ENCODE measurements at places on chromosomes 1 and 21.

DNA sequence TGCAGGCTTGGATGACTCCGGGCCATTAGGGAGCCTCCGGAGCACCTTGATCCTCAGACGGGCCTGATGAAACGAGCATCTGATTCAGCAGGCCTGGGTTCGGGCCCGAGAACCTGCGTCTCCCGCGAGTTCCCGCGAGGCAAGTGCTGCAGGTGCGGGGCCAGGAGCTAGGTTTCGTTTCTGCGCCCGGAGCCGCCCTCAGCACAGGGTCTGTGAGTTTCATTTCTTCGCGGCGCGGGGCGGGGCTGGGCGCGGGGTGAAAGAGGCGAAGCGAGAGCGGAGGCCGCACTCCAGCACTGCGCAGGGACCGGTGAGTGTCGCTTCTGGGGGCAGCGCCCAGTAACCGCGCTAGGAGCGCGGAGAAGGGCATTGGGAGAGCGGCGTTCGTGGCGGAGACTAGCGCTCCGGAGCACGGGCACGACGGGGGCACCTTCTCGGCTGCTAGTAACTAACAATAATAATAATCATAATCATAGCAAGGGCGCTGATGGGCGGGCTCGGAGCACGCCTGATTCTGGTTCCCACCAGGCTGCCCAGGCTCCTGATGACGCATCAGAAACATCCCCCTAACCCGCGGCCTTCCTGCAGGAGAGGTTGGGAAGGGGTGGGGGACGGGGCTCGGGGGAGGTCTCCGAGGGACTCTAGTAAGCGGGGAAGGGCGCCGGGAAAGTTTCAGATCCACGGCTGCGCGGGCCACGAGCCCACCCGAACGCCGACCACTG, at the start of gene MX1:
Gene MX1 (plus strand): TSS at position 286 of the 722 bp plus-strand sequence. CDS start 5,832 bp downstream, outside the sequence.
- peak; percentile 66 for DNase-seq

- DNase-seq = no peak
Measured at GRCh38 chr1:165891111-165891860, 63.9 kb downstream of the UCK2 start.

GRCh38 chr1:199918196-199918769, 109.2 kb upstream of the NR5A2 start:
- no peak for DNase-seq

DNA sequence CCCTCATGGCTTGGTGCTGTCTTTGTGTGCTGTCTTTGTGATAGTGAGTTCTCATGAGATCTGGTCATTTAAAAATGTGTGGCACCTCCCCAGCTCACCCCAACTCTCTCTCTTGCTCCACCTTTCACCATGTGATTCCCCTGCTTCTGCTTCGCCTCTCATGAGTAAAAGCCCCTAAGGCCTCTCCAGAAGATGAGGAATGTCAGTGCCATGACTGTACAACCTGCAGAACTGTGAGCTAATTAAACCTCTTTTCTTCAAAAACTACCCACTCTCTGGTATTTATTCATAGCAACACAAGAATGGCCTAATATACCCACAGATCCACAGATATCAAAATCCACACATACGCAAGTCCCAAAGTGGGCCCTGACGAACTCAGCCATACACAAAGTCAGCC, 88.9 kb upstream of the PPP2R5A start:
- DNase-seq = no peak

DNA sequence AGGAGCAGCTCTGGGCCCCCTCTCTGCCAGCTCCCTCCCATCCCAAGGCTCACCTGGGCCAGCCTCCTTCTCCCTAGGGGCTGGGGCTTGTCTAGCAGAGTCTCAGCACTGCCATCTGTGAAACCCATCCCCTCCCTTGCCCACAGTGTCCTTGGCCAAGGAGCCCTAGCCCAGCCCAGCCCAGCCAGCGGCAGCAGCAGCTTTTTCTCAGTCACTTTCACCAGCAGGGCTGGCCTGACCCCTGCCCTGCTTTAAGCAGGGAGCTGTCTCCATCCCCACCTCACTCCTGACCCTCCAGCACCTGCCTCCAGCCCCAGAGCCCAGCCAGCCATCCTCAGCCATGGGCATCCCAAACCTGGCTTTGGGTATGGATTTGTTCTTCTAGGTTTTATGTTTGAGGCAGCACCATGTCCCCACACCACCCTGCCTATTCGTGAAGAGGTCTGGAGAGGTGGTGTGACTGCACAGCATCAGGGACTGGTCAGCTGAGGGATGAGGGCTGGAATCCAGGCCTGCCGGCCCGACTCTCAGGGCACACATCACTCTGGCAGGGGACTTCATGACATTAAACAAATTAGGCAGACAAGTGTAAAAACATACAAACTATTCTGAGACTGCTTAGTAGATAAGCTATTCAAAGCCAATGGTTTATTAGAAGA, 36.1 kb upstream of the ABCG1 start:
- DNase-seq = no peak

- DNase-seq = no peak
Measured at GRCh38 chr1:27135541-27136235, 19.2 kb downstream of the SLC9A1 start.

- DNase-seq = no peak
Measured at GRCh38 chr1:227779685-227780084, 35.8 kb upstream of the PRSS38 start.

GRCh38 chr1:9449110-9449627, 90.1 kb upstream of the SLC25A33 start:
- no peak for DNase-seq

GRCh38 chr1:180424848-180425457, 77.4 kb downstream of the ACBD6 start:
- DNase-seq = no peak

GRCh38 chr1:234670967-234671626, 61.1 kb upstream of the IRF2BP2 start:
- DNase-seq = no peak

DNA sequence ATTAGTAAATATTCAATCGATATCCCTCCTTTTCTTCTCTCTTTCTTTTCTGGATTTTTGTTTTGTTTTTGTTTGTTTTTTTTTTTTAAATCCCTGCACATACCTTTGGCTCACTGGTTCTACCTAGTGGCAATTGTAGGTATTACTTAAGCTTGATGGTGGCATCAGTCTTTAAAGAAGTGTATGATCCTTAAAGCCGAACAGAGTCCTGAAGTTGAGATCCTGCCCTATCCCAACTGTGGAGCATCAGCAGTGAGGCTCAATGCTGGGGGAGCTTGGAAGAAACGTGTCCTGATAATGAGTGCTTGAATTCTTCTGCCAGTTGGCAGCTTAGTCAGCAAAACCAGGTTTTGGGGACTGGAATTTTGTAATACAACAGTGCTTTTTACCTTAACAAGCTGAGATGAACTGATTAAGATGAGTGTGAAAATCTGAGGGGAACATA, 60.8 kb downstream of the FASLG start:
- no peak for DNase-seq

- DNase-seq = no peak
Measured at GRCh38 chr1:76425201-76426145, 350.9 kb downstream of the ST6GALNAC3 start.

DNA sequence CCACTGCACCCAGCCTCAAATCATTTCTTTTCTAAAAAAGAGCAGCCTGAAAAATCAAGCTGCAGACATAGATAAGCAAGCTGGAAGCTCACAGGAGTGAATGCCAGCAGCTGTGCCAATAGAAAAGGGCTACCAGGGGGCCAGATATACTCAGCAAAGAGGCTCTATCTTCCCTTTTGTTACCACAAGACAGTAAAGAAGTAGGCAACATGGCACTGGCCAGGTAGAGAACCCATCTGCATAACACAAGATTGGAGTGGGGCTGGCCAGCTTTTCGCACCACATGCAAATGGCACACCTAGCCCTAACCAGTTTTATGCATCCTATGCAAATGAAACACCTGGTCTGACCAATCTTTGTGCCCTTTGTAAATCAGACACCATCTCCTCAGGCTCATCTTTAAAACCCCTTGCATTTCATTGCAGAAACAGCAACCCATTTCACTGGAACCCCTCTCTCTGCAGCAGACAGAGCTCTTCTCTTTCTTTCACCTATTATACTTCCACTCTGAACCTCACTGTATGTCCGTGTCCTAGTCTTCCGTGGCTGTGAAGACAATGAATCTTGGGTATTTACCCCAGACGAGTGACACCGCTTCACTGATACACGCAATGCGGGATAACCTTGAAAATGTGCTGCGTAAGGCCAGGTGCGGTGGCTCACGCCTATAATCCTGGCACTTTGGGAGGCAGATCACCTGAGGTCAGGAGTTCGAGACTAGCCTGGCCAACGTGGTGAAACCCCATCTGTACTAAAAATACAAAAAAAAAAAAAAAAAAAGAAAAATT, 15.1 kb downstream of the CASP9 start:
- no peak for DNase-seq

GRCh38 chr1:179077396-179077795, 4.5 kb upstream of the TOR3A start:
- no peak for DNase-seq

DNA sequence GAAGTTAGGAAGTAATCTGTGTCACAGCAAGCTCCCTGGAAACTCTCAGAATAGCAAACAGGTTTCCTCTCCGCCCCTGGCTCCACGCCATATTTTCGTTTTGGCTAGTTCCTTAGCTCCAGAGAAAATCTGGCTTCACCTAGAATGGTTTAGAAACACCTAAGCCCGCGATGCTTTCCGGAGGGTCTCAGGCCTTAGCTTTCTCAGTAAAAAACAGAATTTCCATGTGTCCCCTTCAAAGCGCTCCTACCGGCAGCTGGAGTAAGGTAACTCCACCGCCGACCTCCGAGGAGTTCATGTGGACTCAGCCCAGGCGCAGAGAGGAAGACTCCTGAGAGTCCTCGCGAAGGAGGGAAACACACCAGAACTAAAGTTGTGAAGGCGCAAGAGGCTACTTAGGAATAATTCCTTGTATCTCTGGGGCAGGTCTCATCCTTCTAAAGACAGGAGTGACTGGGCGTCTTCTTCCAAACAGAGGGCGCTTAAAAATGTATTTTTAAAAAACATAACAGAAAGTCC, 406 bp downstream of the KIAA0040 start:
- DNase-seq = peak; percentile 43

DNA sequence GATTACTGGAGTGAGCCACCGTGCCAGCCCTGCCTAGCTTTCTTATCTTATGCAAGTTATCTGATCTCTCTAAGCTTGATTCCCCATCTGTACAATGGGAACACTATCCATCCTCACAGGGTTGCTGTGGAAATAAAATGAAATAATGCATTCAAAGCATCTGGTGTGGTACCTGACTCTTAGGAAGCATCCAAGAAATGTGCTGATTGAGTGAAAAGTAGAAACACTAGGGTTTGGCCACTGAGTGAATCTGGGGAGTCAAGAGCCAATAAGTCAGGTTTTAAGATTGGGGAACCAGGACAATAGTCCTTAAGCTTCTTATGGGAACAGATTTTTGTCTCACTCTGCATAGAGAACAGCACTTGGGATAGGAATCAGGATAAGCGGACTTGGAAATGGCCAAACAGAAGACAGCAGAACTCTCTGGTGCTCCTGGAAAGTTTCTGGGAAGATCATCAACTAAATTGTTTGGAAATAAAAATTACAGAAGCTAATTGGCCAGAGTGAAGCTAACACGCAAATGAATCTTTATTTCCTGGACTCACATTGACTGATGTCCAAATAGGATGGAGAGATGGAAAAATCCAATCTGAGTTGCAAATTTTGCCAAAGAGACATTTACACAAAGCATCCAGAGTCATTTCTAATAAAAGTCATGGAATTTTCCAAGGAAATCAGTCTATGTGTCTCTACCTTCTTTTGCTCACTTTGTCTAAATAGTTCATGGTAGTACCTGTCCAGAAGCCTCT, 3.3 kb downstream of the PAFAH2 start:
- no peak for DNase-seq

DNA sequence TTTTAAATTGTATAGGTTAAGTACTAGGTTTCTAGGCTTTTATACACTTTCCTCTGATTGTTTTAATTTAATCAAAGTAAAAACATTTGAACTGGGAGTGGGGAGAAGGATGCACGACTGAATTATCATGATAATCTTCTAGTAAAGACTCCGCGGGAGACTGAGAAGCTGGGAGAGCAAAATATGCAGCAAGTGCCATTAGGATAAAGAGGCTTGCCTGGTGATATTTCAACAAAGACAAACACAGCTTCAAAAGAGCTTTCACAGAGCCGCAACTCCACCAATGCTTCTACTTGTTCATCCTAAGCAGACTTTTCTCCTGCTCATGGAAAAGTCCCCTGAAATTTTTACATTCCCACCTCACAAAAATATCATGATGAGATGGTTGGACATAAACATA, 239.0 kb upstream of the PTBP2 start:
- no peak for DNase-seq

- DNase-seq = no peak
Measured at GRCh38 chr1:192766876-192767275, 42.0 kb upstream of the RGS2 start.

DNA sequence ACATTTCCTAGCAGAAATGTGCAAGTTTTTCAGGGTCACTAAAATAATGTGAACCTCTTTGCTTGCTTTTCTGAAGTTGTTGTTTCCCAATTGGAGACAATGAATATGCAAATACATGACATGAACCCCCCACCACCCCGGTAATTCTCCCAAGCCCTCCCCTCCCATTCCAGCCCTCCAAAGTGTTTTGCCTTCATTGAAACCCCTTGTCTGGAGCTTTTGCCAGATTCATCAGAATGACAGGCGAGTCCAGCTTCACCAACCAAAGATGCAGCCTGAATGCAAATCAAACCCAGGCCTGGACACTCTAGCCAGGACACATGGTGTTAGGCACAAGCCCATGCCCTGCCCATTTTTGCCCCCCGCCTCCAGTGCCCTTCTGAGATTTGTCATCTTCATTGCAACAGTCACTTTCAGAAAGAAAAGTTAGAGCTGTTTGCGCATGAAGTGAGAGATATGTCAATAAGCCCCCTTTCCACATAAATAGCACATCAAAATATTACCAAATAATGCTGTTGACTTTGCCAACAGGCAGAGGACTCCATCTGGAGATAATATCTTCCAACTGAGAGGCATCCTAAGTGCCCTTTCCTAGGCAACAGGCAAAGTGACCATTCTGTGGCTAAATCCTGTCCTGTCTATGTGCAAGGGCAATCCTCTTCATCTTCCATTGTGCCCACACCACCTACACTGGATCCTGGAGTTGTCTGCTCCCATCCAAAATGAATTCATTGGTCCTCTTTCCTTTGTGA, 145.6 kb upstream of the NFIA start:
- DNase-seq = no peak

DNA sequence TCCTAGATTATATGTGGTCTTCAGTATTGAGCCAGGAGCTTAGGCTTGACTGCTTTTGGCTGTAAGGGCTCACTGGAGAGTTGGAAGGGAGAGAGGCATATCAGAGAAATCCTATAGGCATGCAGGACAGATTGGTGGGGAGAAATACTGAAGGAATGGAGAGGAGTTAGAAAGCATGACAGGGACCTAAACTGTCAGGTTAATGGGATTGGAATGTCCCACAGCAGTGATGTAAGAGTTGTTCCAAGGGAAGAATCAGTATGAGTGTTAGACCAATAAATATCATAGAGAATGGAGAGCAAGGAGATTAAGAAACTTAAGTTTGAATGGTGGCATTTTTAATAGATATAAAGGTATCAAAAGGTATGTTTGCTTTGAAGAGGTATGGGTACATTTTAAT, 39.7 kb downstream of the SLC35A3 start:
- DNase-seq = no peak

- DNase-seq = no peak
Measured at GRCh38 chr1:58310881-58311280, 235.6 kb downstream of the OMA1 start.

- no peak for DNase-seq
Measured at GRCh38 chr1:199422206-199422605, 605.3 kb upstream of the NR5A2 start.

GRCh38 chr1:90176530-90176929, 181.6 kb downstream of the ZNF326 start:
- DNase-seq = no peak

GRCh38 chr1:186577633-186578032, 102.6 kb downstream of the PTGS2 start:
- DNase-seq = no peak

GRCh38 chr1:54837002-54837853, 36.1 kb upstream of the TTC22 start:
- DNase-seq = no peak

All from posterior cingulate gyrus (tissue), 11 donors.